ENCODE measurements at places on chromosomes 7 and 10.

- peak; percentile 65 for DNase-seq
Measured at GRCh38 chr10:104337985-104338735, at the start of gene ITPRIP. TSS of gene ITPRIP (minus strand) at chr10:104338465. CDS start at chr10:104316051, 22,414 bp downstream.

DNA sequence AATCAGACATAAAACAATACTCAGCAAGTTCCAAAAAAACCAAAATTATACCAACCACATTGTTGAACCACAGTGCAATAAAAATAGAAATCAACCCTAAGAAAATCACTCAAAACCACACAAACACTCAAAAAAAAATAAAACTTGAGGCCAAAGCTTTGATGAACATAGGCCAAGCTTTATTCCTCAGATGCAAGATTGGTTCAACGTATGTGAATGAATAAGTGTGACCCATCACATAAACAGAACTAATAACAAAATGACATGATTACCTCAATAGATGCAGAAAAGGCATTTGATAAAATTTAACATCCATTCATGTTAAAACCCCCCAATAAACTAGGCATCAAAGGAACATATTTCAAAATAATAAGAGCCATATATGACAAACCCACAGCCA, 506.1 kb upstream of the FZD8 start:
- DNase-seq = no peak

DNA sequence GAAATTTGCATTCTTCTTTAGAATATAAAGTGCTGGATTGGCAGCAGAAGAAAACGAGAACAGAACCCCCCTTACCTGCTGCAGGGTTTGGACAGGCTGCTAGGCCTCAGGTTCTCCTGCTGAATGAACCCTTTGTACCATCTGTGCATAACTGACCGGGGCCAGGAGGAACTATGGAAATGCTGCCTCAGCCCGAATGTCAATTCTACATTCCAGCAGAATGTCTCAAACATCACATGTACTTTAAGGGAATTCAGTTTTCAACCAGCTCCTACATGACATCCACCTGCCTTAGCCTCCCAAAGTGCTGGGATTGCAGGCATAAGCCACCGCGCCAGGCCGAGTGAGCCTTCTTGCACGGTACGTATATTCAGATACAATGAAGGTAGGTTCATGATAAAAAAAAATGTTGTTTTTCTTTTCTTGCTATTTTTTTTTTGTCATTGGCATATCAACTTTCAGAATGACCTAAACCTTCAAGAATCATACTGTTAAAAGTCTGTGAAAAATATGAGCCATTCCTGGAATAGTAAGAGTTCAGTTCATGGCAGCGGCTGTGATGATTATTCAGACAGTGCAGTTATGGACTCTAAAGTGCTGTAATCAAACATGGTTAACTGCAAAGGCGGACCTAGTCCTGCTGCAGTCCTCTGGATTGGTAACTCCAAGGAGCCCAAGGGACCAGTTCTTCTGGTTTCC, 84.4 kb upstream of the TNS3 start:
- no peak for DNase-seq

- DNase-seq = peak; percentile 11
Measured at GRCh38 chr10:74058071-74058470, 60.2 kb downstream of the VCL start.

DNA sequence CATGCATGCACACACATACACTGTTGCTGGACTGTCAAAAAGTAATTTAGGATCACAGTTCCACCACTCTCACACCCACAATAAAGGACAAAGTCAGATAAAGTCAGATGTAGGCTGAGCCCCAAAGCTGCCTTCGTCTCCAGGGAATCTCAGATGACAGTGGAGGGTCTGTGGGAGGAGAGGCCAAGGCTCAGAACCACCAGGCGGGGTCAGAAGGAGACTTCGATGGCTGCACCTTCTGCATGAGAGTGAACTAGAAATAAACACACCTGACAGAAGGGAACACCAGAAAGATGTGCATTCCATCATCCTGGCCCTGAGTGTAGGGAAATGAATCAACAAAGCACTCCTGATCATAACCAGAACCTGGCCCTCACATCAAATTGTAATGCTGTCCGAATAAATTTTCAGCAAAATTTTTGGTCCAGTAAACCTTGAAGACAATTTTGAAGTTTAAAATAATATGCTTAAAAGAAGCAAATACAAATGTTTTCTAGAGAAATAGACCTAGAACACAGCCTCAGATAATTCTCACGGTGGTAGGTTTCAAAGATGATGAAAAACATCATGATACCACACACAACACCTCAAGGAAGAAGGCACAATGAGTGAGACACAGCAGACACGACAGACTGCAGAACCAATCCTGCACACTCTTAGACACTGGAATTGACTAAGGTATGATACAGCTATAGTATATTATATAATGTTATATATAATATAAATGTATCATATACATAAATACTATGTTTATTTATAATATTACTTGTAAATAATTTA, 269.8 kb upstream of the KLF6 start:
- no peak for DNase-seq

DNA sequence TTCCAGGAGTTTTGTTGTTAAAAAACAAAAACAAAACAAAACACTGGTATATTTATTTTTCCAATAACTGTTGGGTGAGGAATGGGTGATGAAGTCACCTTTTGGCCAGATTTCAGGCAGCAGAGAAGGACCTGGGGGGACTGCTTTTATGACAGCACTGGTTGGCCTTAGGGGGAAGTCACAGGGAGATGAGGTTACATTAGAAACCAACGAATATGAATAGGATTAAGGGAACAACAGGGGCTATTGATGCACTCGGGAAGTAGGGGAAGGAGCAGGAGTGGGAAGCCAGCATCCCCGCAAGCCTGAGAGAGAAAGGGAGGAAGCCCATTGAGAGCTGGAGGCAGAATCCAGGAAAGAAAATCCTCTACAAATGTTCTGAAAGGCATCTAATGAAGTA, 958.4 kb downstream of the TYW1 start:
- no peak for DNase-seq

- DNase-seq = no peak
Measured at GRCh38 chr10:101708870-101709269, 13.9 kb upstream of the FBXW4 start.

DNA sequence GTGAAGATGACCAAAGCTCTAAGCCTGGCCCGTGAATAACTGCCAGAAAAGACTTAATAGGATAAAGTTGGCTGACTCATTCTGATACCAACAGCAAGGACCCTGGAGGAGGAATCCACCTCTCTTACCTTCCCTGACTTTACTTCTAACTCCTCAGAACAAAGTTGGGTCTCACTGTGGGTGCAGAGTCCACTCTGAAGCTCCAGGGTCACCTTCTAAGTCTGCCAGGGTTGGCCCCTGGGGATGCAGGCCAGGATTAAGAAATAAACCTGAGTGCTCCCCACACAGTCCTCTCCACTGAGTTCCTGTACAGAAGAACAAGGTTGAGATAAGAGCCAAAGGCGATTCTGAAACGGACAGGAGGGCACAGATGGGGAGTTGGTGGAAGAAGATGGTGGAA, 54.4 kb downstream of the GPR26 start:
- DNase-seq = no peak

- no peak for DNase-seq
Measured at GRCh38 chr10:74901301-74901700, 74.9 kb downstream of the KAT6B start.

DNA sequence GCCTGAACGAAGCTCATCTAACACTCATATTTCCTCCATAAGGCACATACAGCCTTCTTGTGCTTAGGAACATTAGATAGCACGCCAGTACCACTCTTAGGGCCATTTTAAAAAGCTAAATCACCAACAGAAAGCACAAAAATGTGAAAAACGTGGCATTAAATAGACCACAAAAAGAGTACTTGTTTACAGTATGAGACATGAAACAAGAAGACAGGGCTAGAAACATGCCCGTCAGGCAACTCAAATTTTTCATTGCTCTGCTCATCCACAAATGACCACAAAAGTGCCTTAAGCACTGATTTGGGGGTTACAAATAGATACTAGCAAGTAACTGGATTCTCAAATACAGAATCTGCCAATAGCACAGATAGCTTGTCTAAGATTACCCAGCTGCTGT, 67.8 kb downstream of the ELMO1 start:
- DNase-seq = no peak

DNA sequence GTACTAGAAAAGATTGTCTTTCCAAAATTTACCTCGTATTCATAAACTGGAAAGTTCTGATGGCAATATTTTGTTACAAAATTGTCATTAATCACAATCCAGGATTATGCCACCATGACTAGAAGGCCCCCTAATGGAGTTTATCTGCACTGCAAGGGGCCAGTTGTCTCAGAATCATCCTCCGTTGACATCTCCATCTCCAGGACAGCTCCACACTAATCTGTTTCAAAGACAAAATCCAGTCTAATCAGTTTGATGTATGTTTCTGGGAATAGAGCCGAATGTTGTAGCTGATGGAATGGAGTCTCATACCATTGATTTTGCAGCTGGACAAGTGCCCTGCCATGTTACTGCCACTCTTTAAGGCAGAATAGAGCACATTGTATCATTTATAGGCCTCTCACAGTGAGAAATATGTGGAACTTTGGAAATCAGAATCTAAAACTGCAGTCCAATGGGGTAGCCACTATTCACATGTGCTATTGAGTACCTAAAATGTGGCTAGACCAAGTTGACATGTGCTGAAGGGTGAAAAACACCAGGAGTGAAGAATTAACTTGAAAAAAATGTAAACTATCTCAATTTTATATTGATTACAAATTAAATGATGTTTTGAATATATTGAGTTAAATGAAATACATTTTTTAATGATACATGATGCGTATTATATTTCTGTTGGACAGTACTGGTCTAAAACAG, 38.3 kb upstream of the TOMM7 start:
- peak; percentile 23 for DNase-seq

DNA sequence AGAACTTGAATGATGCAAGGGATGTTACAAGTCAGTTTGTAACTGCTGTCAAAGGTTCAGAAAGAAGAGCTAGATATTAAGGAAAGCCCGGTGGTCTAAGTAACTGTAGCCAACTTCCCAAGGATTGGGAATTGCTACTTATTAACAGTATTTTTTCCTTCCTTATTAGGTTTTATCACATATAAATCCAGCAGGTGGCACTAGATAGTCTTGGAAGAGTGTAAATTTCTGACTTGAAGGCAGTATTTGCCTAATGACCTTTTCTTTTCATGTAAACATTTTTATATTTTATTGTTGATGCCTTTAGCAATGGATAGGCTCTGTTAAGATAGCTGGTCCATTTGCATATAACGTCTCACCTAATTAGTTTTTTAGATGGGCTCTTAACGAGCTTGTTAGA, 51.2 kb downstream of the ANLN start:
- DNase-seq = no peak

DNA sequence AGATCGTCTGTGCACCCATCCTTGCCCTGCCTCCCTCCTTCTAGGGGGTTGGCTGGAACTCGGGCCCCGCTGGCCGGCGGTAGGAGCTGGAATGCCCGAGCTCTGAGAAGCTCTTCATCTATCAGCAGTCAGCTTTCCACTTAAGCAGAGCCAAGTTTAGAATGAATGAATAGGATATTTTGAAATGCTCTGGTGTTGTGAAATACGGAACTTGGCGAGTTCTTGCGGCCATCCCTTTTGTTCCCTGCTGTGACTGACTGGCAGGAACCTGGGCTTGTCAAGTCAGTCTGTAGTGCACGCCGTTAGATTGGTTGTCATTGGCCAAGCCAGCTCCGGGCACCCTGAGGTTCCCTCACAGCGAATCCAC, 33.3 kb downstream of the FOXK1 start:
- DNase-seq = no peak

DNA sequence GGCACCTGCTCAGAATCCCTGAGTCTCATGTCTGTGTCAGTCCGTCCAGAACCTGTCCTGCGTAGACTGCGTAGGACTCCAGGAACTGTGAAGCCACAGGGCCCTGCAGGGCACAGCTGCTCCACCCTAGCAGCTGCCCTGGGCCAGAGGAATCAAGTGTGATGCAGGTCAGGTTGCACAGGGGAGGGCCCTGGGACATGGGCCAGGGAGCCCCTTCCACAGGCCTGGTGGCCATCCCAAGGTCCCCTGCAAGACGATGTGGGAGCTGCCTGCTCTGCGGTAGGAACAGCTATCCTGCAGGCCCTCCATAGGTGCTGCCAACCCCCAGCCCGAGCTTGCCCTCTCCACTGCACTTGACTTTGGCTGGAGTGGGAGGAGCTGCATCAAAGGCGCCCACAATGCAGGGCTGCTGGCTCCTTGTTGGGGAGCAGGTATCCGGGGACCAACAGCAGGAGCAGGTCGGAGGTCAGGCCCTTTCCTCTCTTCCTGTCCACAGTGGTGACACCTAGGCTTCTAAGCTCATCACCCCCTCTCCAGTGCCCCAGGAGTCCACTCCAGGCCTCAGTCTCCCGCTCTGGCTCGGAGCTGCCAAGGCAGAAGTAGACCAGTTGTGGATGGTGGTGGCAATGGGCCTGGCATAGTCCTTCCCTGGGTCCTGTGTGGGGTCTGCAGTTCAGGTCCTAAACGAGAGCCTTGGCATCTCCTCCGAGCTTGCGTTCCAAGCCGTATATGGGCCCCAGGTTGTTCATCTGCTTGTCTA, 149.1 kb downstream of the MAPK8 start:
- no peak for DNase-seq

GRCh38 chr10:109178591-109178990, 744.7 kb downstream of the XPNPEP1 start:
- DNase-seq = no peak

DNA sequence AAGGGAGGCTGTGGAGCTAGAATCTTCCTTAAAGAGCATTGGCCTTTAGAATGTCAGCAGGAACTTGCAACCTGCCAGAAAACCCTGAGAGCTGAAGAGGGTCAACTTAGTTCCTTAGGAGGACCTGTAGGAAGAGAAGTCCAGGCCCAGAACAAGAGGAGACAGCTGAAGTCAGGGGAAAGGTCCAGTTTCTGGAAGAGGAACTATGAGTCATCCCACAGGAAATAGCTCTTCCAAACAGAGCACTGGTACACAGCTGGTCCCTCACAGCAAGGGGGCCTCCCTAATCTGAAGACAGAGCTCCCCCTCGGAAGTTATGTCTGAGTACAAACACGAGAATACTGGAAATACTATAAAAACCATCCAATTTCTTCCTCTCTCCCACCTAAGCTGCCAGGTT, 98.9 kb downstream of the HERPUD2 start:
- DNase-seq = no peak

GRCh38 chr10:77494756-77495541, 142.7 kb downstream of the KCNMA1 start:
- DNase-seq = no peak

GRCh38 chr7:16060502-16060901, 360.8 kb downstream of the CRPPA start:
- no peak for DNase-seq

DNA sequence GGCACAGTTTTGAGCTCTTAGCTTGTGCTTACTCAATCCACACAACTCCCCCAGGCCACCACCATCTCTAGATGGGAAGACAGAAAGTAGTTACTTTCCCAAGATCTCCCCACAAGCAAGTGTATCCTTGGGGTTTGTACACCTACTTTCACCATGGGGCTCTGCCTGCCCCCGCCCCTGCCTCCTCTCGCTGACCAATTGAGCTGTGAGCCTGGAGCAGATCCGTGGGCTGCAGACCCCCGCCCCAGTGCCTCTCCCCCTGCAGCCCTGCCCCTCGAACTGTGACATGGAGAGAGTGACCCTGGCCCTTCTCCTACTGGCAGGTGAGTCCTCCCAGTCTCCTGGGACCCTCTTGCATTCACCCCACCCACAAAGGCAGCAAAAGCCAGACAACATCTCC, 2.0 kb downstream of the FXYD4 start:
- DNase-seq = no peak

- no peak for DNase-seq
Measured at GRCh38 chr7:144787127-144787526, 48.7 kb downstream of the TPK1 start.

GRCh38 chr10:8392216-8392615, 337.7 kb downstream of the GATA3 start:
- no peak for DNase-seq
